CD4-positive, alpha-beta T cell treated with Interferon gamma for 1 hour (primary cell): ENCODE measurements at places on chromosomes 5 and 9.

GRCh38 chr5:149778303-149779123 lies 48.4 kb downstream of the PPARGC1B start:
- no peak for DNase-seq

- DNase-seq, result no peak
Measured at GRCh38 chr5:122077366-122078115, 518 bp downstream of the LOX start.

GRCh38 chr9:33785914-33786313 lies 9.4 kb upstream of the PRSS3 start:
- DNase-seq, result no peak

GRCh38 chr5:175201393-175201792 lies 242.6 kb downstream of the DRD1 start:
- no peak for DNase-seq

DNA sequence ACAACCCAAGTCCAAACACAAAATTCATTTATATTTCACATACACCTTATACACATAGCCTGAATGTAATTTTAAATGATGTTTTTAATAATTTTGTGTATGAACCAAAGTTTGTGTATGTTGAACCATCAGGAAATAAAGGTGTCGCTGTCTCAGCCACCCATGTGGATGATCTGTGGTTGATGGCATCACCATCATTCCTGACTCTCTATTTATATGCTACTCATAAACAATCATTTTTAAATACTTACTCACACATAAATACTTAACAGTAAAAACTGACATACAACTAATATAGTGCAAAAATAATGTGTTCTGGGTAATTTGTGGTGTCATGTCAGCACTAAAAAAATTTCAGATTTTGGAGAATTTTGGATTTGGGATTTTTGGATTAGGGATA lies 38.4 kb downstream of the SMC5 start:
- DNase-seq, result no peak
